B cell (primary cell): ENCODE measurements at places on chromosomes 5 and 9.

GRCh38 chr9:129458155-129458661, 162.7 kb downstream of the C9orf50 start:
- H3K27me3 ChIP-seq: peaks cover 7% of the 10 kb centered on the region
- DNase-seq: peak; percentile 49
- no peak overlapping the region for H3K27ac ChIP-seq

- H3K27ac ChIP-seq: no peak overlapping the region
- H3K27me3 ChIP-seq: no peaks in the 10 kb centered on the region
- no peaks in the 10 kb centered on the region for H3K36me3 ChIP-seq
- H3K4me3 ChIP-seq: no peak overlapping the region
- H3K4me1 ChIP-seq: no peaks in the 10 kb centered on the region
Observed at GRCh38 chr9:124723352-124723751, 47.8 kb downstream of the NR6A1 start.

DNA sequence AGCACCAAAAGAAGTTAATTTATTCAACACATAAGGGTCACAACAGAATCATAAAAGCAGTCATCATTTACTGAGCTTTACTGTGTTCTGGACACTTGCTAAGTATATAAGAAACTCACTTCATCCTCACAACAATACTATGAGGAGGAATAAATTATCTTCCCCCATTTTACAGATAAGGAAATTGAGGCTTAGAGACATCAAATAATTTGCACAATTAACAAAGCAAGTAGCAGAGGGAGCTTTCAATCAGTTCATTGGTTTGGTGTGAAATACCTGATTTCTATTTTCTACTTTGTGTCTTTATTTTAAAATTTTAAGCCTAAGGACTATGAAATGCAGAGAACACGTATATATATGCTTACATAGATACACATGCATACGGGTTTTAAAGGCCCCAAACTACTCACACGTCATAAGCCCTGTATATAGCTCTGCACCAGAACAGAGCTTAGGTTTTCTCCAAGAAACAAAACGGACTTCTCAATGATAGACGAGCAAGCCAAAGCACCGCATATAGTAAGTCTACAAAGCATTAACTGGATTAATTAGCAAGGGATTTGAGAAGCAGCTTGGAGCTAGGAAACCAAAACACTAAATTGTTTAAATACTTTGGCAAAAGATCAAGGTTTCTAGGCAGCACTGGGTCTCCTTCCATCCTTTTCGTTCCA, 95.6 kb downstream of the DENND1A start:
- H3K36me3 ChIP-seq: peaks cover 4% of the 10 kb centered on the region
- no peak for DNase-seq
- no peak overlapping the region for H3K4me3 ChIP-seq
- no peak overlapping the region for H3K27ac ChIP-seq
- peaks cover 17% of the 10 kb centered on the region for H3K4me1 ChIP-seq

DNA sequence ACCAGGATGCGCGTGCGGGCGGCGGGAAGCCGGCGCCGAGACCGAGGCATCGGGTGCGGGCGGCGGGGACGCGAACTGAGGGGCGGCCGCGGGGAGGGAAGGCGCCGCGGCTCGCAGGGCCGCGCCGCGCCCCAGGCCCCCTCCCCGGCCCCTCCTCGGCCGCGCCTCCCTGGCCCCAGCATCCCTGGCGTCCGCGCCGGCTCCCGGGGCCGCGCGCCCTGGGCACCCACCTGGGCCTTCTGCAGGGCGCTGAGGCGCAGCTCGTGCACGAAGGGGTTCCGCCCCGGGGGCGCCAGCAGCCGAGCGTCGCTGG, 324 bp downstream of the LPCAT1 start:
- no peaks in the 10 kb centered on the region for H3K27me3 ChIP-seq
- H3K4me3 ChIP-seq: peak overlapping the region; percentile 45
- peaks cover 53% of the 10 kb centered on the region for H3K4me1 ChIP-seq
- peaks cover 24% of the 10 kb centered on the region for H3K36me3 ChIP-seq
- DNase-seq: no peak
- H3K27ac ChIP-seq: peak overlapping the region; percentile 5

- no peaks in the 10 kb centered on the region for H3K36me3 ChIP-seq
- no peak for DNase-seq
- no peaks in the 10 kb centered on the region for H3K4me1 ChIP-seq
- no peaks in the 10 kb centered on the region for H3K27me3 ChIP-seq
- no peak overlapping the region for H3K27ac ChIP-seq
Observed at GRCh38 chr9:6243746-6244145, 28.1 kb downstream of the IL33 start.

DNA sequence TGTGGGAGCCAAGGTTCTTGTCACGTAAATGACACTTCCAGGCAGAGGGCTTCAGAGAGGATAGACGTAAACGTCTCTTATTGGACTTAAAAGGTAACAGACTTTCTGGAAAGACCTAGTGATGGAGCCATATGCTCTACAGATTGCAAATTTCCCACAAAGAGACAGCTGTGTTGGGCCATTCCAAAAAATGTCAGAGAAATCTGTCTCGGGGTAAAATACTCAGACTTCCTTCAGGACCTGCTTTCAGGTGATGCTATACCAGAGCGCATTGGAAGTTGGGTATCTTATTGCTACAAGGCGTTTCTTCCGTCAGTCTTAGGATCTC, 29.2 kb downstream of the PROP1 start:
- H3K27me3 ChIP-seq: no peaks in the 10 kb centered on the region
- no peaks in the 10 kb centered on the region for H3K36me3 ChIP-seq
- H3K27ac ChIP-seq: no peak overlapping the region
- H3K4me3 ChIP-seq: no peak overlapping the region
- DNase-seq: no peak
- H3K4me1 ChIP-seq: no peaks in the 10 kb centered on the region
